ENCODE measurements at places on chromosomes 7 and 10.

- no peaks in the 10 kb centered on the region for H3K27me3 ChIP-seq
- H3K36me3 ChIP-seq = no peaks in the 10 kb centered on the region
- H3K4me1 ChIP-seq = no peaks in the 10 kb centered on the region
- no peak overlapping the region for H3K4me3 ChIP-seq
- H3K27ac ChIP-seq = no peak overlapping the region
- DNase-seq = no peak
Measured at GRCh38 chr7:39100270-39100669, 122.6 kb downstream of the POU6F2 start.

DNA sequence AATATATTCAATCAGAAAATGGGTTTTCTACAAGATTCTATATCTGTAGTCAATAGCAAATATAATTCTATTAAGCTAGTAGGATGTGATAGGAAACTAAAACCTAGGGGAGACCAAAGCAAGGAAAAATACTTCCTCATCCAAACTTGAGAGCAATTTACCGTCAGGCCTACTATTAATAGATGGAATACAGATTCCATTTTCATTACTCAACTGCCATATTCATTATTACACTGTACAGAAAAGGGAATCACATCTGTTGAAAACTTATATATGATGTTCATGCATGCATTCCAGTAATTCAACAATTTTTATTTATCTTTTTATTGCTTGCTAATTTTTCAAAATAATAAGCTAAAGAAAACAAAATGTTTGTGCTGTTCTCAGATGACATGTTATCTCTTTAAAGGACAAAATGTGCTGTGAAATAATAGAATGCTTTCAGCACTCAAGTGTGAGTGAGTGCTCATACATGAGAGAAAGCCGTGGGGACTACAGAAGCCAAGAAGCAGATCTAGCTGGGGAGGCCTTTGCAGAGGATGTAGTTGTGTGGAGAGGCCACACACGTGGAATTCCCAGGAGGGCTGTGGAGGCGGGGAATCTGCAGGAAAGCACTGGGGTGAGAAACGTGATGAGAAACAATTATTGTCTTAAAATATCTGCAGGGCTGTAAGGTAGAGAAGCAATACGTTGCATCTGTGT is 110.0 kb downstream of the EGFR start:
- peak overlapping the region; percentile 90 for H3K27ac ChIP-seq
- no peak for DNase-seq
- no peaks in the 10 kb centered on the region for H3K27me3 ChIP-seq
- no peak overlapping the region for H3K4me3 ChIP-seq

DNA sequence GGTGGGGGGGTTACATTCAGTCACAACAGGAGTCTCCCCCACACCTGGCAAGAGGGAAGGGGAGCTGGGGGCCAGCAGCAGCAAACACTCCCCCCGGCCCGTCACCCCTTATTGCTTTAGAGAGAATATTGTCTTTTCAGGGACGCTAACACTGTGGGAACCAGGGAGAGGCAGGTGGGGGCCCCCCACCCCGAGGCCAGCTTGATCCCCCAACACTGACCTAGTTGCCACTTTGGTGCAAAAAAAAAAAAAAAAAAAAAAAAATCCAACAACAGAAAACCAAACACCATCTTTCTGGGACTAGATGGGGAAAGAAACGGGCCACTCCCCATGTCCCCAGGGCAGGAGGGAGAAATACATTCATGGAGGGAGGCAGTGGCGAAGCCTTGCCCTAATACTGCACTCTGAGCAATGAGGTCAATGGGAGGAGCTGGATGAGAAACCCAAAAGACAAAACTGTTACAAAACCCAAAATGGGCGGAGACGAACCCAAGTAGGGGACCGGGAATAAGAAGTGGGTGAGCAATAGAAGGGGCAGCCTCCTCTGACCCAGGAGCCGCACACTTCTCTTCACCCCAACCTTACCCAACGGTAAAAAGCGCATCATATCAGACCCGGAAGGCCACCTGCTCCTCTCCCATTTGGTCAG is 6.5 kb downstream of the GNB2 start:
- peaks cover 23% of the 10 kb centered on the region for H3K4me1 ChIP-seq
- no peaks in the 10 kb centered on the region for H3K27me3 ChIP-seq
- DNase-seq = no peak
- H3K36me3 ChIP-seq = peaks cover 87% of the 10 kb centered on the region
- H3K4me3 ChIP-seq = no peak overlapping the region
- peak overlapping the region; percentile 86 for H3K27ac ChIP-seq

- no peaks in the 10 kb centered on the region for H3K36me3 ChIP-seq
- DNase-seq = no peak
- no peak overlapping the region for H3K4me3 ChIP-seq
- peaks cover 10% of the 10 kb centered on the region for H3K4me1 ChIP-seq
- H3K27me3 ChIP-seq = no peaks in the 10 kb centered on the region
Measured at GRCh38 chr10:125097409-125098070, 62.8 kb downstream of the CTBP2 start.

- no peaks in the 10 kb centered on the region for H3K27me3 ChIP-seq
- H3K4me1 ChIP-seq = peaks cover 40% of the 10 kb centered on the region
- no peak overlapping the region for H3K4me3 ChIP-seq
- no peak for DNase-seq
- H3K27ac ChIP-seq = peak overlapping the region; percentile 3
- H3K36me3 ChIP-seq = peaks cover 23% of the 10 kb centered on the region
Measured at GRCh38 chr10:114328874-114329273, 75.4 kb downstream of the AFAP1L2 start.

GRCh38 chr10:50332108-50332842 is 81.0 kb upstream of the ASAH2 start:
- peaks cover 3% of the 10 kb centered on the region for H3K4me1 ChIP-seq
- no peak for DNase-seq

DNA sequence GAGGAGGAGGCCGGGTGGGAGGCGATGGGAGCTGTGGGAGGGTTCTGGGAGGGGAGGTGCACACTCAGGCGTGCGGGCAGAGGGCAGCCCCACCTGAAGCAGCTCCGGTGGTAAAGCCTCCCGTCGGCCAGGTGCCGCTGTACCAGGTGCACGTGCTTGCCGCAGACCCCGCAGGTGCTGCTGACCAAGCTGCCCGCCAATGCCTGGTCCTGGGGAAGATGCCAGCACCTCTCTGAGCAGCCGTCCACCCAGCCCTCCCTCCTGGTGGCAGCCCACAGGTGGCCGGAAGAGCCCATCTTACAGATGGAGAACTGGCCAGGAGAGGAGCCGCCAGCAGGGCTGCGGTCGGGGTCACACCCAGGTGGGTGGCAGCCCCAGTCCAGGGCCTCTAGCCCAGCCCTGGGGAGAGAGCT is 12.6 kb downstream of the MICALL2 start:
- H3K27ac ChIP-seq = peak overlapping the region; percentile 85
- DNase-seq = no peak
- peaks cover 52% of the 10 kb centered on the region for H3K4me1 ChIP-seq
- H3K36me3 ChIP-seq = peaks cover 6% of the 10 kb centered on the region
- no peaks in the 10 kb centered on the region for H3K27me3 ChIP-seq
- peak overlapping the region; percentile 5 for H3K4me3 ChIP-seq

- no peak for DNase-seq
- no peaks in the 10 kb centered on the region for H3K36me3 ChIP-seq
- H3K27ac ChIP-seq = peak overlapping the region; percentile 74
- H3K27me3 ChIP-seq = peaks cover 5% of the 10 kb centered on the region
Measured at GRCh38 chr7:140641524-140642195, 1.0 kb upstream of the DENND2A start.

DNA sequence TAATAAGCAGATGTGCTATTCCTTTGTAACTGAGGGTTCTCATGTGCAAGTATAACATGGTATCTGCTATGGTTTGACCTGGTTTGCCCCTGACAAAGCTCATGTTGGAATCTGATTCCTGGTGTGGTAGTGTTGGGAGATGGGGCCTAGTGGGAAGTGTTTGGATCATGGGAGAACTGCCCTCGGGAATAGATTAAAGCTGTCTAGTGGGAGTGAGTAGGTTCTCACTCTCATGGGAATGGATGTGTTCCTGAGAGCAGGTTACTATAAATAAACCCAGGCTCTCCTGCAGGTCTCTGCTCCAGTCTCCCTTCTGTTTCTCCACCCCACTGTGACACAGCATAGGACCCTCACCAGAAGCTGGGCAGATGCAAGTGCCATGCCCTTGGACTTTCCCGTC is 97.7 kb downstream of the ATE1 start:
- no peak overlapping the region for H3K27ac ChIP-seq
- no peak for DNase-seq
- no peak overlapping the region for H3K4me3 ChIP-seq
- H3K4me1 ChIP-seq = no peaks in the 10 kb centered on the region
- H3K27me3 ChIP-seq = no peaks in the 10 kb centered on the region

- H3K27me3 ChIP-seq = no peaks in the 10 kb centered on the region
- no peaks in the 10 kb centered on the region for H3K36me3 ChIP-seq
- no peaks in the 10 kb centered on the region for H3K4me1 ChIP-seq
Measured at GRCh38 chr10:95756041-95756761, at the start of gene ENTPD1. Gene ENTPD1, plus strand, starts transcription at chr10:95756163. Its CDS starts 77 bp downstream, at chr10:95756240.

GRCh38 chr7:123795917-123796316 is 47.1 kb upstream of the WASL start:
- DNase-seq = no peak
- H3K27ac ChIP-seq = no peak overlapping the region
- peaks cover 10% of the 10 kb centered on the region for H3K4me1 ChIP-seq
- no peak overlapping the region for H3K4me3 ChIP-seq
- H3K27me3 ChIP-seq = no peaks in the 10 kb centered on the region

GRCh38 chr7:93883917-93884345 is 6.6 kb downstream of the TFPI2 start:
- H3K36me3 ChIP-seq = no peaks in the 10 kb centered on the region
- H3K27ac ChIP-seq = no peak overlapping the region
- H3K4me1 ChIP-seq = no peaks in the 10 kb centered on the region
- H3K4me3 ChIP-seq = no peak overlapping the region
- no peak for DNase-seq
- no peaks in the 10 kb centered on the region for H3K27me3 ChIP-seq

All from esophagus squamous epithelium (tissue), 5 donors.